Stimulated activated CD8-positive, alpha-beta memory T cell treated with anti-CD3 and anti-CD28 coated beads, Interleukin-2, amount 100 ng/mL, for 48 hours (primary cell): ENCODE measurements at places on chromosomes 2 and 18.

GRCh38 chr2:45242161-45242741, 233.0 kb upstream of the SIX2 start:
- no peak for DNase-seq

DNA sequence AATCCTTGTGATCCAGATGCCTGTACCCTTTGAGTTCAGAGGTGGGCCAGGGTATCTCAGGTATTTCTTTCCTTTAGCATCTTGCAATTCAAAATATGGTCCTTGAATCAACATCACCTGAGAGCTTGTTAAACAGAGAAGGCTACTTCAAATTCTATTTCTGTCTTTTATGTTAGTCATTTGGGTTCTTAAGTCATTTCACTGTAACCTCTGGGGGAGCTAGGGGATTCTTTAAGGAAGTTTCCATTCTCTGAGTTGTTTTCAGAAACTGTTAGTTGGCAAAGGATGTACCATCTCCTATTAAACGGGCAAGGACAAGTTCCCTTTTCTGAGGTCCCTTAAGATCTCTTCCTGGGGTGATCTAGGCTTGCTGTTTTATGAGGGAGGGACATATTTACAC, 16.6 kb downstream of the CFLAR start:
- DNase-seq = no peak

GRCh38 chr2:40178171-40178778, 273.6 kb downstream of the SLC8A1 start:
- DNase-seq = no peak

DNA sequence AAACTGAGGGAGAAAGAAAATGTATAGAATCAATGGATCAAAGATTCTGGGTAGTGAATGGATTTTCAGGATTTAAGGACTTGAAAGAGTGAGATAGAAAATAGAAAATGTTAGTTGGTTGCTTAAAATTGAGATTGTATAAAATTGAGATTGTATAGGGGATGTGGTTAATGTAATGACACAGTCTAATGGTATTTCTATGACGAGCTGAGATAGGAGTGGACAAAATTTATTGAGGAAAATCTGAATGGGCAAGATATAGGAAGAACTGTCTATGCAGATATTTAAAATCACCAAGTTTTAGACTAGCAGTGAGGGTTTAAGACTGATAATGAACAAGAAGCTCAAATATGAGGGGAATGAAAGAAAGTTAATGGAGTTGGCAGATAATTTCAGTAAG, 406.6 kb downstream of the NYAP2 start:
- DNase-seq = no peak

GRCh38 chr2:68744366-68744912, 9.8 kb downstream of the ARHGAP25 start:
- no peak for DNase-seq

- no peak for DNase-seq
Measured at GRCh38 chr2:122326471-122326870, 571.0 kb downstream of the TSN start.
